ENCODE measurements at places on chromosomes 11 and 22.

GRCh38 chr22:35446365-35446764, 46.4 kb downstream of the MCM5 start:
- DNase-seq: peak; percentile 86

DNA sequence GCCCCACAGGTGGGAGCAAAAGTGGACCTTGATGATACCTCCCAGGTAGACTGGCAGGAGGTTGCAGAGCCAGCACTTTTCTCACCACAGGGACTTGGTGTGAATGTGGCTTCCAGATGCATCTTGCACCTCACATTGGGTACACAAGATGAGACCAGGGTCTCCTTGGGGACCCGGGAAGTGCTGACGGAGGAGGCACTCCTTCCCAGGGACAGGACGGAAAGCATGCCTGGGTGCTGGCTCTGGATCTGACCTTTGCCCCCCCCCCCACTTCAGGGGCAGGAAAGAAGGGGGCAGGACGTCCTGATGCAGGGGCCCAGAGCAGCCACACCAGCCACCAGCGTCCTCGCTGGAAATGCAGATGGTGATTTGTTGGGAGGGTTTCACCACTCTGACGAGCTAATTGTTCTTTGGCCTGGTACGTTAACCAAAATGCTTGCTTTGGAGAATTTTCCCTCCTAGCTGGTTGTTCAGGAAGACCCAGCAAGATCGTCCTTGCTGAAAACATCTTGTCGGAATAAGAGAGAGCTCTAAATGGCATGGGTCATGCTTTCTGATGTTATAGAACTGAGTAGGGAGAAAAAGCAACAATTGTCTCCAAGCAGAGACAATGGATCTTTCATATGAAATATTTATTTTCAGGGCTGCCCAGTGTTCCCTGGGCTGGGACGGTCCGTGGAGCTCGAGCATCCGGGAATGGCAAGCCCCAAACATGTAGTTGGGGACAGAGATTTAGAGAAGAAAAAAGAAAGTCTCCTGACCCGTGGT, 74.4 kb upstream of the PPARA start:
- DNase-seq: no peak

GRCh38 chr22:19687561-19688300, 26.6 kb upstream of the SEPTIN5 start:
- DNase-seq: no peak

DNA sequence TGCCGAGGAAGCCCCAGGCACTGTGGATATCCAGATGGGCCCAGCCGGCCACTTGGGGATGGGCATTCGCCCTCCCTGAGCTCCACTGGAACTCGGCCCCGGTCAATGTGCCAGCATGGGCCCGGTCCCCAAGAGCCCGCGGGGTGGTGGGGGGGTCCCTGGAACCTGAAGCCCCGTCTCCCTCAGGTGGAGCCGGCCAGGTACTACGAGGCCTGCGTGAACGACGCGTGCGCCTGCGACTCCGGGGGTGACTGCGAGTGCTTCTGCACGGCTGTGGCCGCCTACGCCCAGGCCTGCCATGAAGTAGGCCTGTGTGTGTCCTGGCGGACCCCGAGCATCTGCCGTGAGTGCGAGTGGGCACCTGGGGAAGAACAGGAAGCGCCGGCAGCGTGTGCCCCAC, 21.2 kb downstream of the MUC5AC start:
- no peak for DNase-seq

DNA sequence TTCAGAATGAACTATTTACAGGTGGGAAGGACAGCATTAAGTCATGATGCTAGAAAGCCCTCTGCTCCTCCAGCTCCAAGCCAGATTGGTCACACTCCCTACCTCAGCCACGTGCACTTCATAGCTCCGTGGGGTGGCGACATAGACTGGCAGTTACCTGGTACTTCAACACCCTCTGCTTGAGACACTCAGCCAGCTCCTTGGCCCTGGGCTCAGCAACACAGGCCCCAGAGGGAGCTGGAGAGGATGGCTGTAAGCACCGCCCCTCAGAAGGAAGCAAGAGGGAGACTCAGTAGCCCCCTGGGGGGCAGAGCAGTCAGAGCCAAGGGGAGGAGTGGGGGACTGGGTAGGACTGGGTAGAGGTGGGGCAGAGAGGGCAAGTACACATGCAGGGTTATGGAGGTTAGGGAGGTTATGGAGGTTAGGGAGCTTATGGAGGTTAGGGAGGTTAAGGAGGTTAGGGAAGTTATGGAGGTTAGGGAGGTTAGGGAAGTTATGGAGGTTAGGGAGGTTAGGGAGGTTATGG, 102.1 kb upstream of the BID start:
- DNase-seq: no peak

DNA sequence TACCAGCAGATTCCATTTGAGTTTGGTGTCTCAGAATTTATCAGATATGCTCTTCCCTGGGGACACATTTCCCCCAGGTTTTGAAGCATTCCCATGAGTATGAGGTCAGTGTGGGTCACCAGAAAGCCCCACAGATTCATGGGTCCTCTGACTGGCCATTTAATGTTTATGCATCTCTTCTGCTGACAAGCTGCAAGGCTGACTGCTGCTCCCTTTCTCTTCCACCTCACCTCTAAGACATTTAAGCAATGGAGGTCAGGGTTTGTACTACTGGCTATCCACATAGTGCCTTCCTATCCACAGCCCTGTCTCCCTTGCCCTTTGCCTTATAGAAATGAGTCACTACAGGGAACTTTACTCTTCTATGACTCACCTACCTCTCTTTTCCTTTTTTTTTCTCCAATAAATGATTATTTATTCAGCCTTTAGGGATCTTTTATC, 106.0 kb upstream of the TIMP3 start:
- peak; percentile 53 for DNase-seq

GRCh38 chr11:86978247-86978646, 23.1 kb upstream of the FZD4 start:
- no peak for DNase-seq

Measured in fibroblast of skin of abdomen (primary cell).